Upper lobe of left lung (tissue), 6 donors: ENCODE measurements at places on chromosomes 5 and 9. TPM values are rescaled to one million over a fixed set of nuclear protein-coding genes. Genes with fewer than 3 reads are reported as not detected.

The PRR16 gene
- total RNA-seq = 4.2 TPM

The IL9 gene
- total RNA-seq = not detected

GRCh38 chr5:6914347-6914746 is 201.1 kb downstream of the TENT4A start:
- DNase-seq = no peak

DNA sequence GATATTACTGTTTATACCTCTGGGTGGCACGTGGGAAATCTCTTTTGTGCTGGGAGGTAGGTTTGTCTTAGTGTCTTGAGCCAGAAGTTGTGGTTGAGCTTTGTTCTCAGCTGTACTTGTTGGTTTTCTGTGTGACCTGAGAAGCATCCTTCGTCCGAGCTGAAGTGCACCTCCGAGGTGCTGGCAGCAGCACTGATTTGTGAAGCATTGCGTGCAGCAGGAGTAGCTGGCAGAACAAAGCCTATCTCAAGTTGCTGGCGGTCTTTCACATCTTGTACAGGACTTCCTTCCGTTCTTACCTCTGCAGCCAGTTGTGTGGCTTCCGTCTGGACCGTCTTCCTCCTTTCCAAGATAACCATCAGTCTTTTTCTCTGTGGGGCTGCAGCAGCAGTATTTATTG is 4.3 kb downstream of the PRRC2B start:
- DNase-seq = peak; percentile 80

GRCh38 chr5:28743025-28743715 is 1704.8 kb upstream of the CDH9 start:
- no peak for DNase-seq

GRCh38 chr9:78986446-78986845 is 585.3 kb upstream of the TLE4 start:
- DNase-seq = no peak

- no peak for DNase-seq
These were observed 74.7 kb downstream of the LNPEP start for GRCh38 chr5:97010606-97011005.

- DNase-seq = no peak
These were observed 138.1 kb upstream of the COL5A1 start for GRCh38 chr9:134503301-134504105.

DNA sequence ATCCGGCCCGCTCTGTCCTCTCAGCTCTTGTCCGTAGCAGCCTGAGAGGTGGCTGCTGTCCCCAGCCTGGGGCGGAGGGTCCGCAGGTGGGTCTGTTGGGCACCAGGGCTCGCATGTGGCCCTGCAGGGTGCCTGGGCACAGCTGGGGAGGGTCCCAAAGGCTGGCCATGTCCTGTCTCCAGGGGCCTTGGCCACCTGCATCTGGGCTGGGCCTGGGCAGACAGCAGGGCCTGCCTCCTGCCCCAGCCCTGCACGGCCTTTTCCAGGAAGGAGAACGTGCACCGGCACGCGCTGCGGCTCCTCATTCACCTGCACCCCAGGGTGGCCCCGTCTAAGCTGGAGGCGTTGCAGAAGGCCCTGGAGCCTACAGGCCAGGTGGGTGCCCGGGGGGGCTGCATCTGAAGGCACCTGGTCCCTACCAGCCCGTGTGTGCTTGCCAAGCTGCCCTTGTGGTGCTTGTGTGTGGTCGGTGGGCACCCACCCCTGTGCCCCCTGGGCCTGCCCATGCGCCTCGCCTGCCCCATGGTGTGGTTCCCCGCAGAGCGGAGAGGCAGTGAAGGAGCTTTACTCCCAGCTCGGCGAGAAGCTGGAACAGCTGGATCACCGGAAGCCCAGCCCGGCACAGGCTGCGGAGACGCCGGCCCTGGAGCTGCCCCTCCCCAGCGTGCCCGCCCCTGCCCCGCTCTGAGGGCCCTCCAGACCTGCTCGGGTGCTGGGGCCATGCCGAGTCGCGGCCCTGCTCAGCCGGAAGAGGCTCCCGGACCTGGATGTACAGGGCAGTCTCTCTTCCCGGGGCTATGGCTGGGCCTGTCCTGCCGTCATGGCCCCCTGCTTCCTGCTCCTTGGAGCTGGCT is 5.1 kb upstream of the TOR4A start:
- no peak for DNase-seq

- DNase-seq = peak; percentile 82
These were observed 28.3 kb upstream of the CRB2 start for GRCh38 chr9:123327697-123328100.
